GM04504 (cell line): ENCODE measurements at places on chromosomes 2 and 18.

DNA sequence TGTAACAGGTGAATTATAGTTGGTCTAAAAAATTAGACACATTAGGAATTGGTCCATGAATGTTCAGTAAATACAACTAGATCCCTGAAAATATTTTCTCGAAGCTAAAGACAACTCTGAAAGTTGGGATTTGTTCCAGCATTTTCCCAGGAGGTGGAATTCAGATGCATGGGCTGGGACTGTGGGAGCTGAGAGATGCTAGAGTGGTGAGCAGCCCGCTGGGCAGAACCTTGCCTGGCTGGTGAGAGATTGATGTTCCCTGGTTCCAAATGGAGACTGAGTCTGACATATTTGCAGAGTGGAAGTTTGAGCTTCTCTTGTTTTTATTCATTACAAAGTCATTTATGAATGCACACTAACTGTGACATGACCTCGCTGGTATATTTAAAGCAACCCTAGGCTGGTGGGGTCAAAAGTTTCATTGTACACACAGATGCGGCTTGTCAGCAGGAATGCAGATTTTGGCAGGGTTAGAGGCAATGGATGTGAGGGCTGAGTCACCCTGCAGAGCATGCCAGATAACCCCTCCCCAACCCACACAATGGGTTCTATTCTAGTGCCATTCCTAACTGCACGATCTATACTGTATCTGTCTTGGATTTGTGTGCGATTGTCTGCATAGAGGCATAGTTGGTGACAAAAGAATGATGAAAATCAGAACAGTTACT lies 23.5 kb upstream of the TMEM178A start:
- peak; percentile 36 for DNase-seq

DNA sequence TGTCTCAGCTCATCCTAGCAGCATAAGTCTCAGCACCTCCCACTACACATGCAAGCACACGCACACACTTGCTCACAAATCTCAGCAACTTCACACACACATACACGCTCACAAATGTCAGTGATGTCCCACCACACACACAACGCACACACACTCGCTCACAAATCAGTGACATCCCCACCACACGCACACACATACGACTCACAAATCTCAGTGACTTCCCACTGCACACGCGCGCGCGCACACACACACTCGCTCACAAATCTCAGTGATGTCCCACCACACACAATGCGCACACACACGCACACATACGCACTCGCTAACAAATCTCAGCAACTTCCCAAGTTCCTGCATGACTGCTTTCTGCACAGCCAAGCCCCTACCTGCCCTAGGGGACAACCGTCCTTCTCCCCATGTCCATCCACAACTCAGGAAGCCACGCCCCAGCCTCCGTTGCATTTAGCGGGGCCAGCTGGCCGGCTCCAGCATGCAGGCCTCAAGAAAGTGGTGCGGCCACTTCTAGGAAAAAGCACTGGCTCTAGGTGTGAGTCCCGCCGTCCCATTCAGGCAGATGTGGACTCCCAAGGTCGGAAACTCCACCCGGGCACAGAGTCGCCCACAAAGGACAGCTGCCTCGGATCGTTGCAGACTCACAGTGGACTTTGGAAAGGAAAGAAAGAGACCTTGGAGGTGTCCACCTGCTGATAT lies 180.1 kb upstream of the SALL3 start:
- no peak for DNase-seq

- DNase-seq: no peak
Observed at GRCh38 chr18:27585602-27586173, 400.6 kb upstream of the CHST9 start.

- no peak for DNase-seq
Observed at GRCh38 chr18:59927246-59927825, 27.5 kb downstream of the PMAIP1 start.

- DNase-seq: no peak
Observed at GRCh38 chr18:46764586-46764985, 7.7 kb upstream of the ST8SIA5 start.

DNA sequence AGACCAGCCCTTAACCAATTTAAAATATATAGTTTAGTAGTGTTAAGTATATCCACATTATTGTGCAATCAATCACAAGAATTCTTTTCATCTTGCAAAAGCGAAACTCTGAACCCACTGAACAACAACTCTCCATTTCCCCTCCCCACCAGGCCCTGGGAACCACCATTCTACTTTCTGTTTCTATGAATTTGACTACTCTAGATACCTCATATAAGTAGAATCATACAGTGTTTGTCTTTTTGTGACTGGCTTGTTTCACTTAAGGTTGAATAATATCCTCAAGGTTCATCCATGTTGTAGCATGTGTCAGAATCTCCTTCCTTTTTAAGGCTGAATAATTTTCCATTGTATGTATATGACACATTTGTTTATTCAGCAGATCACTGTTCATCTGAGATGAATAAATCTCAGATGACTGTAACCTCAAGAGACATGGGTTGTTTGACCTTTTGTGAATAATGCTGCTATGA lies 8.1 kb upstream of the SOS1 start:
- DNase-seq: no peak

- no peak for DNase-seq
Observed at GRCh38 chr2:27202854-27203253, 9.0 kb upstream of the ATRAID start.

- no peak for DNase-seq
Observed at GRCh38 chr18:41805341-41805740, 149.7 kb upstream of the PIK3C3 start.
